Effector memory CD4-positive, alpha-beta T cell (primary cell): ENCODE measurements at places on chromosomes 16 and 17.
A peak's percentile ranks its signal among the peaks of the same experiment; 100 is the strongest.

DNA sequence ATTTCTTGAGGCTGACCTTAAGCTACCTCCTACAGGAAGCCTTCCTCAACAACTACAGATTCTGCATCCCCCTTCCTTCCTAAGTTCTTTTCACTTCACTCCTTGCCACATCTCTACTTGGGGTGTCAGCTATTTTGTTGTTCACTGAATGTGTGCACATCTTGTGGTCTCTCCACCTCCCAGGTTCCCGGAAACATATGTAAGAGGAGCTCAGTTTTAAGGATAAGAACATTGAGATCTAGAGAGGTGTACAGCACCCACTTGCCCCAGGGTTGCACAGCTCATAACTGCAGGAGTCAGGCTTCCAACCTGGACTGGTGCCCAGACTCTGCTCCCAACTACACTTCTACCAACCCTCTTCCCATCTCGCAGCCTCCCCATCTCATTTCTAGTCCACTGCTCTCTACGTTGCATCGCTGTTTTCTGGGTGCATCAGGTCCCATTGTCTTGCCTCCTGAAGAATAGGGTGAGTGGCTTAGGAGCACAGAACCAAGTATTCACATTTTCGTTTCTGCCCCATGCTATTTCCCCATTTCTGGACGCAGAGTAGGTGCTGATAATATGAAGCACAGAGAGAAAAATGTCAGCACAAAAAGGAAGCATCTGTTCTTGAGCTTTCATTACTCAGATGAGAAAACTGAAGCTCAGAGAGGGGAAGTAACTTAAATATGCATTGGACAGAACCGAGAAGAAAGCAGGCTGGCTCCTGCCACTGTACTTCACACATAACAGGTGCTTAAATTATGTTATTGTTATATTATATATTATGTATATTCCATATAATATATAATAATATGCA is 292.0 kb upstream of the CCL2 start:
- DNase-seq = no peak

DNA sequence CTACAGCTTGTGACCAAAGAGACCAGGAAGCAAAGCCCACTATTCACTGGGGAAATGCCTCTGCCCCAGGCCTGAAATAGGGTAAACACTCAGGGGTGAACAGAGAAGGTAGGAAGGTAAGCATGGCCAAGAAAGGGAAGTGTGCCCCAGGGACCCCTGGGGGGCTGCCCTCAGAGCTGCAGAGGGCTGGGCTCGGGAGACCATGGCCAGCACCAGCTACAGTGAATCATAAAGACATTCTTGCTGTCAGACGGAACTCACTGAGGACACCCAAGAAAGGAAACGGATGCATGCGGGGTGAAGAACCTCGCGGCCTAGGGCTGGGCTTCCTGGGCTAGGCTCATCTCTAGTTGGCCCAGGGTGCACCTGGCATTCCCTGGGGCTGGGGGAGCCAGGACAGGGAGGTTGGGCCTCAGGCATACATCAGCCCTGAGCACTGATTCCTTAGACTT is 9.6 kb downstream of the HIC1 start:
- DNase-seq = no peak

DNA sequence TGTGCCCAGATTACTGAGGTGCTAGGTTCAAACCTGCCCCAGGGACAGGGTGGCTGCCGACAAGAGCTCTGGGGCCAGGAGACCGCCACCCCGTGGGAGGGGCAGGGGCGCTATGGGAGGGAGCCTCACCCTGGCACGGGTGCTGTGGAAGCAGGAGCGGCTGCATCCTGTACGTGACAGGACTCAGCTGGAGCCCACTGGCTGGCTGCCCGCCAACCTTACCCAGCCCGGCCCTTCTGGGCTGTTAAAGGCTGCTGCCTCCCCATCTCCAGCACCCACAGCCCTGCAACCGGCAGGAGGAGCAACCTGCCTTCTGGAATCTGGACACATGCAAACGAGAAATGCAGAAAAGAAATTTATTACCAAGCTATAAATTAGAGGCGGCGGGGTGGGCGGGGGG is 11.2 kb downstream of the PAM16 start:
- DNase-seq = no peak

DNA sequence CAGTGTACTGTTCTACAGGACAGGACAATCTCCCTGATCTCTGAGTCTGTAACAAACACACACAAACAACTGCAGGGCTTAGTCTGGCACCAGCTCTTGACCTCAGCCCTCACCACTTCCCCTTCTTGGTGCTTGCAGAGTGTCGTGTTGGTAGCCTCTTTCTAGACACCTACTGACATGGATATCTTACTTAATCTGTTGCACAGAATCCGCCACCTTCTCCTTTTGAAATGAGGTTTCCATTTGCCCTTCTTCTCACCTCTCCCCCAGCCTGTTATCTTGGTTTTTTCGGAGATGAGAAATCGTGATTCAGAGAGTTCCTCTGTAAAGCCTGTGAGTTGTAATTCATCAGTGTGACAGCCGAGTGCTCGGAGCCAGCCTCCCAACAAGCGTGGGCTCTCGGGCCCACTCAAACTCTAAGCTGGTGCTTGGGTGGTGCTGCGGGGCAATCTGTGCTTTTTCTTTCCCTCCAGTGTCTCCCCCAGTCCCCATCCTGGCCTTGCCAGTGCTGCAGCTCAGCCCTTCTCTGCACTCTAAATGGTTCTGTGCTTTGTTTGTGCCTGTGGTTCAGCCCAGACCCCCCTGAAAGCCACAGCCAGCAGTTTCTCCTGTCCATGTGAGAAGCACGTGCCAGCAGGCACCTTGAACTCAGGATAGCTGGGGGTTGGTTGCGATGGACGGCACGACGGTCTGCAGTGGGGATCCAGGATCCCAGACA is 28.1 kb downstream of the KIAA0513 start:
- peak; percentile 75 for DNase-seq

DNA sequence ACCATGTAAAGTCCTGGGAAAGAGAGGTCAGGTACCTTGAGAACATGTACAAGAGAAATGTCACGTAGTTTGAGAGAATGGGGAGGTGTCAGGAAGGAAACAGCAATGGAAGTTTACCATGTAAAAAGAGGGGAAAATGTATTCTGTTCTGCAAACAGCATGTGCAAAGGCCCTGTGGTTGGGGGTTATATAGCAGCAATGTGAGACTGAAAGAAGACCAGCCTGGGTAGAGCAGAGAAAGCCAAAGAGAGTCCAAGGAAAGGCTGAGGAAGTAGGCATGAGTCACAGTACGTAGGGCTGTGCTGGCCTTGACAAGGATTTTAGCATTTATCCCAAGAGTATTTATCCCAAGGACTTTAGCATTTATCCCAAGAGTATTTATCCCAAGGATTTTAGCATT is 141.3 kb upstream of the CACNG3 start:
- no peak for DNase-seq

- DNase-seq = no peak
Observed at GRCh38 chr17:72204742-72205141, 83.9 kb downstream of the SOX9 start.

DNA sequence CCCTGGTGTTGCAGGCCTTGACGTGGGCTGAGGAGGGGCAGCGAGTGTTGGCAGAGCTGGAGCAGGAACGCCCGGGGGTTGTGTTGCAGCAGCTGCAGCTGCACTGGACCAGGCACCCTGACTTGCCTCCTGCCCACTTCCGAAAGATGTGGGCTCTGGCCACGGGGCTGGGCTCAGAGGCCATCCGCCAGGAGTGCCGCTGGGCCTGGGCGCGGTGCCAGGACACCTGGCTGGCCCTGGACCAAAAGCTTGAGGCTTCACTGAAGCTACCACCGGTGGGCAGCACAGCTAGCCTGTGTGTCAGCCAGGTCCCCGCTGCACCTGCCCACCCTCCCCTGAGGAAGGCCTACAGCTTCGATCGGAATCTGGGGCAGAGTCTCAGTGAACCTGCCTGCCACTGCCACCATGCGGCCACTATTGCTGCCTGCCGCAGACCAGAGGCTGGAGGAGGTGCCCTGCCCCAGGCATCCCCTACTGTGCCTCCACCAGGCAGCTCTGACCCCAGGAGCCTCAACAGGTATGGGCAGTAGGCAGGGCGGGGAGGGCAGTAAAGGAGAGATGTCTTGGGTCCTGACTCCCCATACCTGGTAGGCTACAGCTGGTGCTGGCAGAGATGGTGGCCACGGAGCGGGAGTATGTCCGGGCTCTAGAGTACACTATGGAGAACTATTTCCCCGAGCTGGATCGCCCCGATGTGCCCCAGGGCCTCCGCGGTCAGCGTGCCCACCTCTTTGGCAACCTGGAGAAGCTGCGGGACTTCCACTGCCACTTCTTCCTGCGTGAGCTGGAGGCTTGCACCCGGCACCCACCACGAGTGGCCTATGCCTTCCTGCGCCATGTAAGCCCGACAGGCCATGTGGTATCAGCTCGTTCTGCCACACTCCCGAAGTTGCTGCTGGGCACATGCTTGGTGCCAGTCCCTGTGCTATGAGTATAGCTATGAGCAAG is 5.6 kb downstream of the PLEKHG4 start:
- DNase-seq = no peak

GRCh38 chr16:69823831-69824563 is 61.9 kb downstream of the WWP2 start:
- no peak for DNase-seq

DNA sequence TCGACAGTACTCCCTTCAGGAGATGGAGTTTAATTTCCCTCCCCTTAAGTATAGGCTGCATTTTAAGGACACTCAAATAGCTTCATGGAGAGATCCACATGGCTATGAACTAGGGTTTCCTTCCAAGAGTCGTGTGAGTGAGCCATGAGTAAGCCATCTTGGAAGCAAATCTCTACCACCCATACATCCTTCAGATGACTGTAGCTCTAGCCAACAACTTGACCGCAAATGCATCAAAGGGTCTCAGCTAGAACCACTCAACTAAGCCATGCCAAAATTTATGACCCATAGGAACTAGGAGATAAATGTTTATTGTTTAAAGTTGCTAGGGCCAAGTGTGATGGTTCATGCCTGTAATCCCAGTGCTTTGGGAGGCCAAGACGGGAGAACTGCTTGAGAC is 43.4 kb downstream of the METTL16 start:
- no peak for DNase-seq

- peak; percentile 51 for DNase-seq
Observed at GRCh38 chr16:53435066-53435688, 906 bp downstream of the RBL2 start.

GRCh38 chr17:58276423-58276822 is 4.3 kb downstream of the MPO start:
- DNase-seq = no peak

GRCh38 chr17:1714427-1714979 is 4.3 kb upstream of the TLCD2 start:
- no peak for DNase-seq

- no peak for DNase-seq
Observed at GRCh38 chr17:78888941-78889518, 14.0 kb downstream of the CEP295NL start.

GRCh38 chr16:27430923-27431484 is 29.0 kb downstream of the IL21R start:
- no peak for DNase-seq

DNA sequence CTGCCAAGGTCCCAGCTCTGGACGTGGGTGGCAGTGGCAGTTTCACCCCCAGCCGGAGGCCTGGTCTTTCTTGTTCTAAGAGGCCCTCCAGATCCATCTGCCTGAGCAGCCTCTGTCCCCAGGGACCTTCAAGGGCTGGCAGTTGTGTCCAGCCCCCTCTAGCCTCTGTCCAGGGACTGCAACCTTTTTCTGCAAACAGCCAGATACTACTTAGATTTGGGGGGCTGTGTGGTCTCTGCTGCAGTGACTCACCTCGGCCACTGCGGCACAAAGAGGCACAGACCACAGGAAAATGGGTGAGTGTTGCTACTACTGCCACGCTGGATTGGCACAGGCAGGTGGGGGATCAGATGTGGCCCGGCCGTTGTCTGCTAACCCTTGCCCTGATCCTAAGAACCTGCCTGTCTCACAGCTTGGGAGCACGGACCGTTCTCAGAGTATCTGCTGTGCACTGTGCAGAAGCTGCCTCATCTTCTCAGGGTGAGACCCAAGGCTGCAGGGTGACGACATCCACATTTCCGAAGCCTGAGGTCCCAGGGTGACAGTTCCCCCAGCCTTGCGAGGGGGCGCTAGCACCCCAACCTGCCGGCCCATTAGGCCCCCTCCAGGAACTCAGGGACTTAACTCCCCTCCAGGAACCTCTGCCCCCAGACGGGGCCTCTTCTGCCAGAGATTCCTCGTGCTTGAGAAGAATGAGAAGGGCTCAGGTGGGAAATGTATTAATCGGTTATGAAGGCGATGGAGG is 27.6 kb downstream of the MXRA7 start:
- DNase-seq = no peak

GRCh38 chr17:7019839-7020519 is 2.9 kb upstream of the BCL6B start:
- no peak for DNase-seq

DNA sequence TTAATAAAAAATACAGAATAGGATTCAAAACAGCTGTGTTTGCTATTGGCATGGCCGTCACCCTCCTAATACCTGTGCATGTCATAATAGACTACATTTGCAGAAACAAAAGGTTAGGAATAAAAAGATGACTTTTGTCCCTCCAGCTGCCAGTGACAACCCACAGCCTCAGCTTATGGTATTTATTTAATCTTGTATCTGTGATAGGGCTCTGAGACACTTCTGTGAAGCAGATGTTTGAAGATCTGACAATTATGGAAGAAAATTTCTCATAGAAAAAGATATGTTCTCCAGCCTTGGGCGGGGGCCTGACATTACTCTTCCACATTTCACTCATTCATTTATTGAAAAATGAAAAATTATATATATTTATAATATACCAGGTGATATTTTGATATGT is 62.2 kb downstream of the PITPNC1 start:
- no peak for DNase-seq

DNA sequence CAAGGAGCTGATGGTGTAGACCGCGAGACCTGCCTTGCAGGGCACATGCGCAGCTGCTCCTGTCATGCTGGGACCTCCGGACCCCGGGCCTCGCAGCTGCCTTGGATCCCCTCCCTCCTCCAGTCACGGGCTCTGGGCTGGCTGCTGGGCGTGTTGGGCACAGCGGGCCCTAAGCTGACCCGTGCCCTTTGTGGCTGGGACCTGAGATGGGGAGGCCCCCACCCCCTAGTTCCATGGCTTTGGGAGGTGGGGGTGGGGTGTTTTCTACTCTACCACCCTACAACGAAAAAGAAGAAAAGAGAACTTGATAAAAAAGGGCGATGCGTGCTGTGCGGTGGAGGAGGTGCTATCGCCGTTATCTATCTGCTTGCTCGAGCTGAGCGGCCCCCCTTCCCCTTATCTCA is 14.5 kb downstream of the ZFPM1 start:
- DNase-seq = no peak

DNA sequence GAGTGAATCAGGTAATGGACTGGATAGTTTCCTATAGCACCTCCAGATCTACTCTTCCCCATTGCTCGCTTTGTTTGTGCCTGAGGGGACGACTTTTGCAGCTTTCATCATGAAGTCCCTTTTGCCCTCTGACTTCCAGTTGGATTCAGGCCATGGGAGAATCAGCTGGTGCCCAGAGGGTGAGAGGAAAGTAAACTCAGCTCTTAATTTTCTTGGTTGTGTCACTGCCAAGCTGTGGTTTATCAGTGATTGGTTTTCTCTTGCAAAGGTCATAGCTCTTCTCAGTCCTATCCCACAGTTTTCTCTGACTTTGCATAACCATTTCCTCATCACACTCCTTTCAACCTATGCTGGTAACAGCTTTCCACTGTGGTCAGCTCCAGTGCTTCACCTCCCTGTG is 200.1 kb downstream of the KCNJ2 start:
- no peak for DNase-seq
